Activated CD4-positive, alpha-beta T cell treated with anti-CD3 and anti-CD28 coated beads, Interleukin-2, amount 50 U/mL, for 16 hours (primary cell): ENCODE measurements at places on chromosomes 6 and 20.
A peak's percentile ranks its signal among the peaks of the same experiment; 100 is the strongest.

DNA sequence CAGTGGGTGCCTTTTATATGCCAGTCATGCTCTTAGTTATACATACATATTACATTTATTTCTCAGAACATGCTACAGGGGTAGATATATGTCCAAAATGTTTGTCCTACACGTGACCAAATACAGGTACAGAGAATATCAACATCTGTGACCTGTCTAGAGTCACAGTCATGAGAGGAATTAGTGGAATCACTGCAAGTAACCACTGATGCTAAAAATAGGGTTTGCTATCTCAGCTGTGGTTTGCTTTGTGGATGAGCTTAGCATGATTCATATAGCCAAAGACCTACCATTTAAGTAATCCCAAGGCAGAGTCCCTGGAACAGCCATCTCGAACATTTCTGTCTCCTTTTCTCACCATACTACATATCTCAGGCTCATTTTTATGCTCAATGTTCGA, 32.3 kb downstream of the GSTA3 start:
- peak; percentile 12 for DNase-seq

GRCh38 chr6:118725944-118726343, 74.6 kb upstream of the CEP85L start:
- peak; percentile 69 for DNase-seq

DNA sequence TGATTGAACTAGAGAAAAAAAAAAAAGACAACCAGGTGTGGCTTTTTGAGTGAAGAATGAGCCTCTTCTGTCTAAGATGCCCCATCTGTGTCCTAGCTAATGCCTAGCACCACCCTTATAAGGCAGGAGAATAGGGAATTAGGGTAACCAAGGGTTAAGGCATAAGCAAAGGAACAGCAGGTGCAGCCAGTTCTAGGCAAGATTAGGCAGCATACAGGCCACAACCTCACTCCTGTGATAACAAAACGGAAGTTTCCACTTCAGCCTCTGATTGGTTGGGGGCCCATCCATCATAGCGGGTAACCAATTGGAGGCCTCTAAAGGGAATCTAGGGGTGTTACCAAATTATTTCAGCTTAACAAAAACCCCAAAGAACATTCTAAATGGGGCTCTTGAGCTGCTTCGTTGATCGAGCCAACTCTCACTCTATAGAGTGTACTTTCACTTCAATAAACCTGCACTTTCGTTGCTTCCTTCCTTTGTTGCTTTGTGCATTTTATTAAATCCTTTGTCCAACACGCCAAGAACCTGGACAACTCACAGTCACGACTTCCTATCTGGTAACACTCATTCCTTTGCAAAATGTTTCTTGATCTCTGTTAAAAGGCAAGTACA, 61.9 kb upstream of the TAGAP start:
- DNase-seq, result peak; percentile 92

GRCh38 chr6:82257088-82257774, 9.7 kb upstream of the IBTK start:
- DNase-seq, result no peak

DNA sequence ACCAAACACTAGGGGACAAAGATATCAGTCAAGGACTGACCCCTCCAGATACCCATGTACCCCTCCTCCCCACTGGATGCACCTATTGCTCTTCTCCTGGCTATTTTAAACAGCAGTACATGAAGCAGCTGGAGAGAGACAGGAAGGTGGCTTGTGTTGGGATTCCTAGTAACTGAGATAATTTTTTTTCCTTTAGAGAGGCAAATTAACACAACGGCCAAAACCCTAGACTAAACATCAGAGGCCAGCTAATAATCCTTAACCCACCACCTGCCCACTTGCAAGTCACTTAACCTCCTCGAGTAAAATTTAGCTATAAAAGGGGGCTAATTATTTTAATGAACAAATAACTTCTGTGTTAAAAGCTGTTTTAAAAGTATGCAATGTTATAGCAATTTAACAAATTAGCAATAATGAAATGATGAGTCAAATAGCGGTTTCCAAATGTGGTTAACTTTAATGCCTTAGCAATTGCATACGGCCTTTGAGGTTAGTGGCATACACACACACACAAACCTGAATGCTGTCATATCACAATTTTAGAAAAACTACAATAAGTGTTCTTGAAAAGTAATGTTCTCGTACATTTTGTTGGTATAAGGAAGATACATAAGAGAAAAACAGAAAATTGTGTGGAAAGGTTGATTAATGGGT, 151.7 kb downstream of the FRK start:
- DNase-seq, result no peak

GRCh38 chr6:72616406-72617015, 5.4 kb upstream of the KCNQ5 start:
- DNase-seq, result peak; percentile 41

- DNase-seq, result peak; percentile 23
Observed at GRCh38 chr6:69985180-69985579, 118.8 kb downstream of the COL19A1 start.

GRCh38 chr6:134318974-134319281, 1.0 kb upstream of the SGK1 start:
- no peak for DNase-seq

- DNase-seq, result no peak
Observed at GRCh38 chr20:13219327-13220193, 1.5 kb upstream of the ISM1 start.

GRCh38 chr6:166921570-166921969, 34.8 kb downstream of the RNASET2 start:
- no peak for DNase-seq
